Brain microvascular endothelial cell (primary cell): ENCODE measurements at places on chromosomes 1 and 21.

DNA sequence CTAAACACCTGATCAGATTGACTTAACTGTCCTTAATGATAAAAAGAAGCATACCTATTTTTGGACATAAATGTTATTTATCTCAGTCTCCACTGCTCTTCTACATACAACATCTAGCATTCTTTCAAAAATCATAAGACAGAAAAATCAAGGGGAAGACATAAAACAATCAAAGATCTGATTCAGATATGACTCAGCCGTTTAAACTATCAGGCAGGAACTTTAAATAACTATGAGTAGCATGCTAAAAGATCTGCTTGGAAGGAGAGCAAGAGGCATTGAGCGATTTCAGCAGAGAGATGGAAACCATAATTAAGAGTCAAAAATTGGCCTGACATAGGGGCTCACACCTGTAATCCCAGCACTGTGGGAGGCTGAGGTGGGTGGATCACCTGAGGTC, 27.2 kb upstream of the SLC22A15 start:
- no peak for DNase-seq

- no peak for DNase-seq
Observed at GRCh38 chr21:30104241-30104640, 62.4 kb downstream of the CLDN17 start.

- no peak for DNase-seq
Observed at GRCh38 chr1:53543778-53544695, 84.8 kb downstream of the DMRTB1 start.

DNA sequence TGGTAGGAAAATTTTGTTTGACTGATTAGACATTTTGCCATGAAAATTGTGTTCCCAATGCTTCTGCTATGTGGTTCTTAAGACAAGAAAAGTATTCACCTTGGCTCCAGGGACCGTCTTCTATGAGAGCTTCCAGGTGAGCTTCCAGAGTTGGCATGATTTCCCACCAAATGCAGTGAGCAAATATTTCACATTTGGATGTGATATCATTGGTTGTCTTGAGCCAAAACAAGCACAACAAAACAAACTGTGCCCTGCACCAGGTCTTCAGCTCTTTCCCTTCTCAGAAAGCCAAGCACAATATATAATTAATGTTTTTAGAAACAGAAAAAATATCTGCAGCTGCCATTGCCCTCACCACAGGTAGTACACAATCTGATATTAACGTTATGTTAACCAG, 1009.0 kb downstream of the PLA2G4A start:
- no peak for DNase-seq

DNA sequence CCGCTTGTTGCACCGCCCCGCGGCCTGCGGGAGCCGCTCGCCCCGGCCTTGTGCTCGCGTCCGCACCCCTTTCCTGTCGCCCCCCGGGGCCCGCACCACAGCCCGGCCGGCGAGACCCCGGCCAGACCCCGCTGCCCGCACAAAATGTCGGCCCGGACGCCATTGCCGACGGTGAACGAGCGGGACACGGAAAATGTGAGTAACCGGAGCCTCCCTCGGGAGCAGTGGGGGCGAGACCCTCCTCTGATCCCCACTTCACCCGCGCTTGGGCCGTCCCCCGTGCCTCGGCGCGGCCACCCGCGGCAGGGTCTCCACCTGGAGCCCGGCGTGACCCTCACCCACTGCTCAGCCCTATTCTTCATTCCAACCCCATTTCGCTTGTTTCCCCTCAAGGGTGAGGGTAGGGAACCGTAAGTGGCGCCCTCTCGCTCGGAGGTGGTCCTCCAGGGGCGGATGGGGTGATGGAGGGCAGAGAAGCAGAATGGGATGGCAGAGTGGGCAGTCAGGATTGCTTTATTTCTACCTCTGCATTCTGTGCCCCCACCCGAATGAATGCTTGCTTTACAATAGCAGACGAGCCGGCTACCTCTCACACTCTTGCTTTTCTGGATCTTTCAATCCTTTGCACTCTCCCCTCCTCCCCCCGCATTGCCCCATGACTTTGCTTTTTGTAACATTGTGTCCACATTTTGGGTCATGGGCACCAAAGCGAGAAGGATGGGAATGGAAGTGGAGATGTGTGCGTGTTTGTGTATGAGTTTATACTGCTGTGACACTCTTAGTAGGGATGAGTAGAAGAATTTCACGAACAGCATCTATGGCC, 954 bp downstream of the MARK1 start:
- DNase-seq = no peak
